ENCODE measurements at places on chromosomes 1 and 21.

DNA sequence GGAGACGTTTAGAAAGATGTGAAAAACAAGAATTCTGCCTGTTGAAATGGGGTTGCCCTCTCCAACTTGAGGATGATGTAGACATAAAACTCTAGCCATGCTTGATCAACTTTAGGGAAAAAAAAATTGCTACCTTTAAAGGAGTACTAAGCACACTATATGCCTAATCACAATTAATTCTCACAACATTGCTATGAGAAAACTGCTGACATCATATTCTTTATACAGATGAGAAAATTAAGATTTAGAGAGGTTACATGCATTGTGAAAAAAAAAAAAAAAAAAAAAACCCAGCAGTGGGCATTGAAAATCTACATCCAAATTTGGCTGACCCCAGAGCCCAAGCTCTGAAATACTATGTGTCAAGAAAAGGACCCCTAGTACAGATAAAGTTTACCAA, 617.2 kb upstream of the ADGRL2 start:
- no peak for DNase-seq

- no peak for DNase-seq
Measured at GRCh38 chr1:34696230-34696629, 58.6 kb upstream of the GJB5 start.

DNA sequence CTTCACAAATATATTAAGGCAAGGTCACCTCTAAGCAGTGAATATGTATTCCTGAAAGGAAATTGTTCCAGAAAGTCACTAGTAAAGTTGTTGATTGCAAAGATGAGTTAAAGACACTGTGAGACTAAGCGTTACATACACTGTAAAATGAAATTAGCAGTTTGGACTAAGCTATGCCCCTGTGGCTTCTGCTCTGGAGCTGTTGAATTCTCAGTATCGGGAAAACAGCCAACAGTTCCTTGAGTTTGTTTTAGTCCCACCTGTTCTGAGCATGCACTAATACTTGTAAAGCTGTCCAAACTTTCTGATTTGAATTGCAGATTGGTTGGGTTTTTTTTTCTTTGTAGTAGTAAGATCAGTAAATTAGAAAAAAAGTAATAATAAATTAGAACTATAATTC, 21.0 kb downstream of the ANGPTL1 start:
- no peak for DNase-seq

DNA sequence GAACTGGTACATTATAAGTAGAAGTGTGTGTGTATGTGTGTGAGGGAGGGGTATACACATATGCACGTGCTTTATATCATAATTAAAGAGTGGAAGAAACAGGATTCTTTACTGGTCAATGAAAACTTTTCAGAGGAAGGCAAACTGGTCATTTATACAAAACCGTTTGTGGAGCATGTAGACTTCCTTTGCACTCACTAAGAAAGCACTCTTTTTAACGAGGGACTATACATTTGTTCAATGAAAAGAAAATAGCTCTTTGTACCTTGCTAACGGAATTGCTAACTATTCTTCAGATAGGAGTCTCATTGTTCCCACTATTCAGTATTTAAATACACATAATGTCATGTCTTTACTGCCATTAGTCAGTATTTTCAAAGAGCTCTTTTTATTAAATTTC, 219.3 kb downstream of the ST6GALNAC3 start:
- no peak for DNase-seq

GRCh38 chr1:247713753-247714152, 2.7 kb downstream of the OR6F1 start:
- DNase-seq: no peak

DNA sequence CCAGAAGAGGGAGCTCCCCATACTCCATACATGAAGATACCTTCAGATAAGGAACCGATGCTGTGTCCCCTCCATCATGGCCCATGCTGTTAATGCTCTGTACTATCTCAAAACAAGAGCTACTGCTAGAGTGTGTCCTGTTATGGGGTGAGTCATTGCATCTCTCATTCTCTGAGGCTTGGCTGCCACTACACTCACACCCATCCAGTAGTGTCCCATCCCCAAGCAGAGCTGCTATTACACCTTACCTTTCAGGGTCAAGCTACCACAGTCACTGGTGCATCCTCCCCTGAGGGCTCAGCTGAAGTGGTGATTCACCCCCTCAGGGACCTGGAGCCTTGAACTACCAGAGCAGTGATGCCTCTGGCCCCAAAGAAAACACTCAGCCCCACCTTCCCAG, 198.5 kb downstream of the PLA2G4A start:
- DNase-seq: no peak

DNA sequence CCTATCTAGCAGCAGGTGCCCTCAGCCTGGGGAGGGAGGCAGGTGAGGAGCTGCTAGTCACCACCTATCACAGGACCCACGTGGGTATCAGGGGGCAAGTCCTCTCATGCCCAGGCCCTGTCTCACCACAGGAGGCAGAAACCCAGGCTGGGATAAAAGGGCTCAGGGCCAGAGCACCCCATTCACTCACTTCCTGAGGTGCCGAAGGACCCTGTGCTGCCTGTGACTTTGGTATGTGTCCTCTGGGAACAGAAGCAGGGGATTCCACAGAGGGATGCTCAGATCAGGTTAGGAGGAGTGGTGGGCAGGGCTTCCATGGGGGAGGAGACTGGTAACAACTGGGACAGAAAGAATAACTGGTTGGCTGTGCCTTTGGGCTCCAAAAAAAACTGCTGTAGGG, at the start of gene LCE1E:
TSS of gene LCE1E (plus strand) at position 181 of the 400 bp plus-strand sequence. CDS start 1,043 bp downstream, outside the sequence.
- DNase-seq: no peak

DNA sequence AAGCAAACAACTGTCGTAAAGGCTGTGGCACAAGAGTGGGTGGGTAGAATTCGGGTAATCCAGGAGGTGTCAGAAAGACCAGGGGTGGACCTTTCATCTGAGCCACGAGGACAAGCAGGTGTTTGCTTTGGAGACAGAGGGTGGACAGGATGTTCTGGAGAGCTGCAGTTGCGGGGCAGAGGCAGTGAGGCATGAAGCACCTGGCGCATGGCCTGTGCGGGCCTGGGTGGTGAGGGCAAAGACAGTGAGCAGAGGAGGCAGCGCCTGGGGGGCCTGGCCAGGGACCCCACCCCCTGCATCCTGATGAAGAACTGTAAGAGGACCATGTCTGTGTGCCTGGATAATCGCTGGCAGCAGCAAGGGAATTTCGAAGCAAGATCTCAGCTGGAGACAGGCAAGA, 24.9 kb downstream of the KIF26B start:
- DNase-seq: no peak

Data from iris pigment epithelial cell (primary cell).